Suppressor macrophage (primary cell): ENCODE measurements at places on chromosomes 5 and 9.

- DNase-seq = no peak
These were observed 12.4 kb downstream of the SPOCK1 start for GRCh38 chr5:137486707-137487106.

DNA sequence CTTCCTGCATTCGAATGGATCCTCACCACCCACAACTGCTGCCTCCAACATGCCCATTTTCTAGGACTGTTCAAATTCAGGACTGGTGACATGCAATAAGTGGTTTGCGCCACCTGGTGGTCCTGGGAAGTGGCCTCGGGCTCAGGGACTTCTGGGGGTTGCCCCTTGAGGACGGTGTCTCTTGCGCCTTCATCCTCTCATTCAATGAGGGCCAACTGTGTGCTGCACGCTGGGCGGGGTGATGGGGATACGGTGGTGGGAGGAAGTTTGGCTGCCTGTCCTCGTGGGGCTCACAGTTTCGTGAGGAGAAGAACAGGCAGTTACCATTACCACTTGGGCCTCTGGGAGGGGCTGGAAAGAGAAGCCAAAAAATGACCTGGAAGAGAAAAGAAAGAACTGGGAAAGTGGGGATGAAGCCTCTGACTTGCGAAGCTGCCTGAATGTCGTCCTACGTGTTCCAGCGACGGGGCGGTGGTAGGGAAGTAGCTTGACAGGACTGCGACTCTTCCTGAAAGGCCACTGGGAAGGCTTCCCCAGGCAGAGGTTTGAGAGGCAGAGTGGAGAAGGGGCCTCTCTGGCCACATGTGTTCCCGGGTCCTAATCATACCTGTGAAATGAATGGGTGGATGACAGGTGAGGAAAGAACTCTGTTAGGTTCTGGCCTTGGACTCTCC, 49.0 kb downstream of the PSD2 start:
- DNase-seq = peak; percentile 74

- no peak for DNase-seq
These were observed 5.1 kb downstream of the AMACR start for GRCh38 chr5:34002629-34003328.

- DNase-seq = no peak
These were observed 2.9 kb downstream of the NR2F1 start for GRCh38 chr5:93585767-93586385.

- DNase-seq = no peak
These were observed 556.9 kb downstream of the PTPRD start for GRCh38 chr9:10055886-10056395.

- no peak for DNase-seq
These were observed 177.5 kb downstream of the PDE4D start for GRCh38 chr5:59716029-59716428.

DNA sequence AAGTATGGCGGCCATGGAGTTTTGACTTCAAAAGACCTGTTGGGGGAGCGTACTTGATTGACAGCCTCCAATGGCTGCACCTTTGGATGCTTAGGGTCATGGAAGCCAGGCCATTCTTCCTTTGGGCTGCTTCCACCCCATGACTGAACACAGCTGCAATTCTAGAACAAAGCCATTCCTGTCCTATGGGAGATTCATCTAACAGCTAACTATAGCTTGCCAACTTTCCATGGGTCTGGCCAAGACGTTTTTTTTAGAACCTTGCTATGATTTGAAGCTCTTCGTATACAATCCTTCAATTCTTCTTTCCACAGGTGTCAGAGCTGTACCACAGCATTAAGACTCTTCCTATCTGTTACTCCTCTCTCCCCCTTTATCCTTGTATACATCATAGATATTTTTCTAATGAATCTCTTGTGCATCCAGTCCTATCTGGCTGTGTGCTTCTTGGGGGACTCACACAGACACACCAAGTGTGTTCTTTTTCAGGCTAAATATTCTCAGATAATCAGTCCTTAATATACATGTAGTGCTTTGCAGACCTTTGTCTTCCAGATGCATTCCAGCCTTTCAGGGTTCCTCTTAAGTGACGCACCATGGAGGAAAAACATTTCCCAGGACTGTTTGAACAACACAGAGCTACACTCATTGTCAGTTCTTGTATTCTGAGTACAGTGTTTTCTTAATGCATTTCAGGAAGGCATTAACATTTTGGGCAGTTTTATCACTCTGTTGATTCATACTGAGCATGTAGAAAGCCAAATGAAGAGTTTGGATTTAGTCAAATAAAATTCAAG, 198.9 kb downstream of the TAF11L14 start:
- no peak for DNase-seq

- no peak for DNase-seq
These were observed 22.8 kb upstream of the GHR start for GRCh38 chr5:42400474-42400873.

DNA sequence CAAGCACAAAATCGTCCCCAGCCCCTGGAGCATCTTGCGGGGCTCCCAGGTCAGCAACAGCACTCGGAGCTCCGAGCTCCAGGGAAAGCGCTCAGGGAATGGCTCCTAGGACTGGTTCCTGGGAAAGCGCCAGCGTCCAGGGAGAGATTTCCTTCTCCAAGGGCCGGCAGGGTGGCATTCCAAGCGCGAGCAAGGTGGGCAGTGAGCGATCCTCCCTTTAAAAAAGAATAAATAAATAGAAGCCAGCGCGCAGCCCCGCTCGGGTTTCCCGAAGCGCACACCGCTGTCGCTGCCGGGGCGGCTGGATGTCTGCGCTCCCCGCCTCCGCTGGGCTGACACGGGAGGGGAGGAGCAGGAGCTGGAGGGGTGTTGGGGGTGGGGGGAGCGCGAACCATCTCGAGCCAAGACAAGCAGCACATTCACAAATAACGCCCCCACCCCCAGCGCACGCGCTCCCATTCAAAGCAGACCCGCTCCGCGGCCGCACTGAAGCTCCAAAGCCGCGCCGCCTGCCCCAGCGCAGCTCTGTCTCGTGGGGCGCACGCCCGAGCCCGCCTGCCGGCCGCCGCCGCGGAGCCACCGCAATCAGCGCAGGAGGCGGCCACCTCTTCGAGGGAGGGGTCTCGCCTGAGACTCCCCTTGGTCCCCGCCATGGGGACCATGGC, 327.4 kb downstream of the SH3GL2 start:
- DNase-seq = no peak

DNA sequence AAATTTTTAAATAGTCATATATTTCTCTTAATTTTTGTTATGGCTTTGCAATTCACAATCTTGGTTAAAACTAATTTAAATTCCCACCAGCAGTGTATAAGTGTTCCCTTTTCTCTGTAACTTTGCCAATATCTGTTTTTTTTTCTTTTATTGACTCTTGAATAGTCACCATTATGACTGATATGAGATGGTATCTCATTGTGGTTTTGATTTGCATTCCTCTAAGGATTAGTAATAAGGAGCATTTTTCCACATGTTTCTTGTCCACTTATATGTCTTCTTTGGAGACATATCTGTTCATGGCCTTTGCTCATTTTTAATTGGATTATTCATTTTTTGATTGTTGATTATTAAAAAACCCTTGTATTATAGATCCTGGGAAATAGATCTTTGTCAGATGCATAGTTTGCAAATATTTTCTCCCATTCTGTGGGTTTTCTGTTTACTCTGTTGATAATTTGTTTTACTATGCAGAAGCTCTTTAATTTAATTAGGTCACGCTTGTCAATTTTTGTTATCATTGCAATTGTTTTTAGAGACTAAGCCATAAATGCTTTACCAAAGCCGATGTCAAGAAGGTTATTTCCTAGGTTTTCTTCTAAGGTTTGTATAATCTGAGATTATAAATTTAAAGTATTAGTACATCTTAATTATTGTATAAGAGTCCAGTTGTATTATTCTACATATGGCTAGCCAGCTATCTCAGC, 610.9 kb downstream of the CHSY3 start:
- DNase-seq = no peak

DNA sequence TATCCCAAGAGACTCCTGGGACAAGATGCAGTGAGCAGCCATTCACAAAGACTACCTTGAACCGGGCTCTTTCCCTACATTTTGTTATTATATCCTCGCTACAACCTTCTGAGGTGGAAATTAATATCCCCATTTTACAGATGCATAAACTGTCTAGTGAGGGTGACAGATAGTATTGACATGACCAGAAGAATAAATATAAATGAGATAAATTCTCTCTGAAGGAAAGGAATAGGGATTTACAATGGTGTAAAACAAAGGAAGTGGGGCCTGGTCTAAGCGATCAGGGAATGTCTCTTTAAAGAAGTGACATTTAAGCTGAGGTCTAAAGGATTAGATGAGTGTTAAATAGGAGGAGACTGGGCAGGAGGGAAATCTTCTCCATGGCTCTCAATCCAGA, 43.5 kb upstream of the KCNMB1 start:
- no peak for DNase-seq

DNA sequence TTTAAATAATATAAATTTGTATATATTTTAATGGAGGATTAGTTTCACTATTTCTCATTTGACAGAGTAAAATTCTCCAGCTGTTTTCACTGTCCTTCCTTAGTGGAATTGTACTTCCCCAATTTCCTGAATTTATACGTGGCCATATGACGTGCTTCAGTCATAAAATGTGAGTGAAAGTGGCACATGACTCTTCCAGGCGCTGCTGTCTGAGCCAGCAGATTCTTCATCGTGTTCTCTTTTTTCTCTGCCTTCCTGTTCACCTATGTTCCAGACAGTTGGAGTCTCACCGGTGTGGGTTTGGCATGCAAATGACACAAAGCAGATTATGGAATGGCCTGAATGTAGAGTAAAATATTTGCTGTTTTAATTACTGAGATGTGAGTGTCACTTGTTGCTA, 684.1 kb downstream of the SEMA5A start:
- DNase-seq = no peak

DNA sequence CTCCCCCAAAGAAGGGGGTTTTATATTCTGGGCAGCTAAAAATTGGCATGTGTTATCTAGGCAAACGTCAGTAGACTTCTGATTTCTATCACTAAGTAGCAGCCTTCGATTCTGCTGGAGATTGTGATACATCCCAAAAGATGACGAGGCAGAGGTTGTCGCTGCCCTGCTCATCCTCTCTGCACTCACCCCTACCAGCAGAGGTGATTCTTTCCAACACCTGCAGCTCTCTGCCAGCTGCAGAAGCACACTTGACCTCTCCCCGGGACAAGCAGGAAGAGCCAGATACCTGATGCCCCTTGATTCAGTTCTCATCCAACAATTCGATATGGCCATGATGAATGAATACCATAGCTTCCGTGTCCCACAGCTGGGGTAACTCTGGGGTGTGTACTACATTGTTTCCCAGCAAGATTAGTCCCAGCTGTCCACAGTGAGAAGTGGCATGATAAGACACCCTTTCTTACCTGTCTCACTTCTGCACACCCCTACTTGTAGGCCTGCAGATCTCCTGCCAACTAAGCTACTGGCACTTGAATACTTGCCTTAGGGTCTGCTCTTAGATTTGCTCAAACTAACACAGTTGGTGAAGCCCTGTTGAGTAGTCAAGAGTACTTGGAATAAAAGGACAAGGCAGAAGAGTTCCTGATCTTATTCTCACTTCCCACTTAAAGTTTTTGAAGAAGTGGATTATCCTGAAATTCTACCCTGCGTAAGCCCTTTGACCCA, 37.6 kb upstream of the SMAD5 start:
- DNase-seq = no peak

- no peak for DNase-seq
These were observed 43.9 kb upstream of the HMGCS1 start for GRCh38 chr5:43357067-43357466.

DNA sequence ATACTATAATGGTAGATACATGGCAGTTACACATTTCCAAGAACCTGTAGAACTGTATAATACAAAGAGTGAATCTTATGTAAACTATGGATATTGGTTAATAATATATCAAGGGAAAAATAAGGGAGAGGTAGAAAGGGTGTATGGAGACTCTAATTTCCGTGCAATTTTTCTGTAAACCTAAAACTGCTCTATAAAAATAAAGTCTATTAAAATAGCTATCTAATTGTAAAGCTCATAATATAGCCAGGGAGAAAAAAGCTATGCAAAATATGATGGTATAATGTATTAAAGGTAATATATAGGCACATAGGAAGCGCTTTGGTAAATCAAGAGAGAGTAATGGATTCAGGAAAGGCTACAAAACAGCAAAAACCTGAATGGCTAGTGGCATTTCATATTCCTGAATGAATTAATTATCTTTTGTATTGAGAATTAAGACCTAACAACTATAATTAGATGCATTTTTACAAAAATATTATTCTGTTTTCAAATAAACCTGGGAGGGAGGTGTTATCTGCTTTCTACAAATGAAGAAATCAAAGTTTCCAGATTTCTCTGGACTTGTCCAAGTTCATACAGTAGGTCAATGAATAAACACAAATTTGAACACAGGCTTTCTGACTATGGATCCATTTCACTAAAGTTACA, 22.8 kb downstream of the ANXA1 start:
- no peak for DNase-seq

DNA sequence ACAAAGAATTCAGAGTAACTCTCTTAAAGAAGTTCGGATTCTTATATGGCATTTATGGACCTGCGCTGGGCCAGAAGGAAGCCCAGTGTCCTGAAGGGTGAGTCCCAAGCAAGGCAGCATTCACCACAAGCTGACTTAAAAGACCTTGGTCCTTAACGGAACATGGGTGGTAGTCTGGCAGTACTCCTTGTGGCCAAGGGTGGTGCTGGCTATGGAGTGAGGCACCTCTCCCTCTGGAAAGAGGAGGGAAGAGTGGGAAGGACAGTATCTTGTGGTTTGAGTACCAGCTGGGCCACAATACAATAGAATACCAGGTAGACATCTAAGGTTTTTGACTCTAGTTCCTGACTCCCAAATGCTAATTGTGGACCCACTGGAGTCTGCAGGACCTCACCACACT, 425.7 kb upstream of the CYLC2 start:
- DNase-seq = no peak

- no peak for DNase-seq
These were observed 69.8 kb upstream of the SLC1A3 start for GRCh38 chr5:36536616-36537005.

DNA sequence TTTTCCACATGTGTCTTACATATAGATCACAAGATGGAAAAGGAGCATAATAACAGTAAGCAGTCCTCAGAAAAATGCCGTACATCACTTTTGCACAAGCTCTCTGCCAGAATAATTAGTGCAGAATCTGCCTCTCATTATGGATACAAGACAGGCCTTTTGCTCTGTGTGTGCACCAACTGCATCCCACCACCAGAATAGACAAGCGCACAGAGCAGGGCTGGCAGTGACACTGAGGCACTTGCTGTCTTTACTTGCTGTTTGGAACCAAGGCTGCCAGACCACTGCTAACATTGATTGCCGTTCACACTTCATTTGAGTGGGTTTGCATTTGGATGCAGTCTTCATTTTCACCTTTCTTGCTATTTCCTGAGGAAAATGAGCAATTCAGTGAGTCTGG, 741.3 kb downstream of the TLE1 start:
- DNase-seq = no peak

- peak; percentile 6 for DNase-seq
These were observed 121.0 kb upstream of the RGS7BP start for GRCh38 chr5:64384765-64385164.

- DNase-seq = peak; percentile 4
These were observed 24.5 kb downstream of the MRPS30 start for GRCh38 chr5:44833249-44833648.

DNA sequence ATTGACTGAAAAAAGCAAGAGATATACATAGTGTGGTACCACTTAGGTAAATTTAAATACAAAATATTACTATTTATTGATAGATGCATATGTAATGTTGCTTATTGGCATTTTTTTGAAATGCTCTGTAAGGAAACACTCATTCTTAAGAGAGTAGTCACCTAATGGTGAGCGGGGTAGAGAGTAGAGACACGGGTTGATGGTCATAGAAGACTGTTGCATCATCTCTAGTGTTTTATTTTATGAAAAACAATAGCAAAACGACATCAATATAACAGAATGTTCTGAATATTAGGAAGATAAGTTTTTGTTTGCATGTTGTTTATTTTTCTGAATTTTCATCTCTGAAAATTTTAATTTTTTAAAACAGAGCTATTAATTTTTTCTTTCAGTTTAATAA, 4.0 kb downstream of the SRP19 start:
- no peak for DNase-seq
